T-cell (primary cell): ENCODE measurements at places on chromosomes 12 and 14.

DNA sequence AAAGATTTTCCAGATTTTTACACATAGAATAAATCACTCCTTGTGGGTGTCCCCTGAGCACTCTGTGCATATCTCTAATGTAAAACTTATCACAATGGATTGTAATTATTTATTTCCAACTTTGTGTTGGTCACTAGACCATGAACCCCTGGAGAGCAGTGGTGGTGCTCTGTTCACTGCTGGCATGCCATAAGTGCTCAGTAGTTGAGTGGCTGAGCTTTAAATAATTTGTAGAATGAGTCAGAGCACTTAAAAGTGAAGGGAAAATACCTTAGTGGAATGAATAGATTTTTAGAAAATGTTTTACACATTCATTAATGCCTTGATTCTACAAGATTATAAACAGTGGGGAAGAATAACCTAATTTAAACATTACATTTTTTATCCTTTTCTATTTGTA lies 6.3 kb downstream of the MGAT4C start:
- DNase-seq = no peak

DNA sequence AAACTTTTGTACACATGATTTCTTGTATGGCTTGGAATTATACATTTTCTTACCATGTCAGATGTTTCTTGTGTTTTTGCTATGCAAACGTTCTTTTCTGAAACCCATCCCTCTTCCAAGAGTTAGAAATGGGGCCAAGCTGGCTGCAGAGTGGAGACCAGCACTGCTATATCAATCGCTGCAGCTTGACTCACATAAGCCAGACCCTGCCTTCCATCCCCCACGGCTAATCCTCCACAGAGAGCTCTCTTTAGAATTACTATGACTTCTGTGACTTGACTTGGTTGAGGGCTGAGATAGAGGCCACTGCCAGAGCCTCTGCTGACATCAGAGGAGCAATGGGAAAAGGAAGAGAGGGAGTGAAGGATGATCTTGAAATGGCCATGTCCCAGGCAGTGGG lies 147.9 kb downstream of the DACT1 start:
- DNase-seq = no peak

GRCh38 chr12:674272-674781 lies 11.1 kb upstream of the NINJ2 start:
- DNase-seq = peak; percentile 46

DNA sequence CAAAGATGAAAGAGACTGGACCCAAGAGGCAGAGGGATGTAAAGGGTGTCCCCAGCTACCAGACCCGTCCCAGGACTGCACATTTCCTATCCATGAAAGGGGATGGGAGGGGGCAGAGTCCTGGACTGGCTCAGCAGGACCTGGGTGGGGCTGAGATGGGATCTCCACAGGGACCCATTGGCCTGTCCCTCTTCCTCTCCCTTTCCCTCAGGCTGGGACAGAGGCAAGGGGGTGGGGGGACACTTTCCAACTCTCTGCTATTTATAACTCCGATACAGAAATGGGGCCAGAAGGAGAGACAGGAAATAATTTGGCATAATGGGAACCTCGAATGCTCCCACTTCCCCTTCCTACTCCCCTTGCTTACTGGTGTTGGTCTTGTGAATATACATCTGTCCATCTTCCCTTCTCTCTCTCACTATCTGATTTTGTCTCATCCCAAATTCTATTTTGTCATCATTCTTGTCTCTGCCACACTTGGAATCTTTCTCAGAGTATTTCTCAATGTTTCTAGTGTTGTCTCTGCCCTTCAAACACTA lies 1.1 kb upstream of the ITGA7 start:
- DNase-seq = no peak

- DNase-seq = no peak
Measured at GRCh38 chr14:67679006-67679405, 4.6 kb upstream of the VTI1B start.

- no peak for DNase-seq
Measured at GRCh38 chr12:80176706-80177105, 77.4 kb downstream of the OTOGL start.

GRCh38 chr12:6494258-6494743 lies 399 bp downstream of the NCAPD2 start:
- no peak for DNase-seq

GRCh38 chr12:42447371-42447786 lies 121.4 kb downstream of the PPHLN1 start:
- DNase-seq = no peak

- DNase-seq = no peak
Measured at GRCh38 chr14:61746881-61747280, 15.3 kb upstream of the SNAPC1 start.

DNA sequence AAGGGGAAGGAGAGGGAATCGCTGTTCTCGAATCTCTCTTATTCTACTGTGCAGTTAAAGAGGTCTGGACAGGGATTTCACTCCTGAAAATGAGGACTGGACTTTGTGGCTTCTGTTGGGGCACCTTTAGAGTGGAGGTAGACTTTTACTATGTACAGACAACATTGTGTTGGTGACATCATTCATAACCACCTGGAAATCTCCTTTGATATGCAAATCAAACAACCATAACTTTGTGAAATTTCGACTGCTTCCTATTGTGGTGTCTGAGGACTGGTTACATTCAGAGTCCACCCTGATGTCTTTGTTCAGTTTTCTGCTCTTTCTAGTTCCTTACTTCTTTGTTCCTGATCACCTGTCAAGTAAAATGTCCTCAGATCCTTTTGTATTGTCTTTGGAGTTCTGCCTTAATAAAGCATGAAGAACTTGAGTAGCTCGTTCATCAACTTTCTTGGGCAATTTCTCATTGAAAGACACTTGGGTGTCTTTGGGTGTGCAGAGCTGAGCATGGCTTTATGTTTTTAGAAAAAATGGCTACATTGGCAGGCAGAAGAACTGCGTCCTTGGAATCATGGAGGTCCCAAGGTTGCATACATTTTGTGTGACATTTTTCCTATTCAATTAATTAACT lies 29.8 kb downstream of the LRRK2 start:
- DNase-seq = no peak

DNA sequence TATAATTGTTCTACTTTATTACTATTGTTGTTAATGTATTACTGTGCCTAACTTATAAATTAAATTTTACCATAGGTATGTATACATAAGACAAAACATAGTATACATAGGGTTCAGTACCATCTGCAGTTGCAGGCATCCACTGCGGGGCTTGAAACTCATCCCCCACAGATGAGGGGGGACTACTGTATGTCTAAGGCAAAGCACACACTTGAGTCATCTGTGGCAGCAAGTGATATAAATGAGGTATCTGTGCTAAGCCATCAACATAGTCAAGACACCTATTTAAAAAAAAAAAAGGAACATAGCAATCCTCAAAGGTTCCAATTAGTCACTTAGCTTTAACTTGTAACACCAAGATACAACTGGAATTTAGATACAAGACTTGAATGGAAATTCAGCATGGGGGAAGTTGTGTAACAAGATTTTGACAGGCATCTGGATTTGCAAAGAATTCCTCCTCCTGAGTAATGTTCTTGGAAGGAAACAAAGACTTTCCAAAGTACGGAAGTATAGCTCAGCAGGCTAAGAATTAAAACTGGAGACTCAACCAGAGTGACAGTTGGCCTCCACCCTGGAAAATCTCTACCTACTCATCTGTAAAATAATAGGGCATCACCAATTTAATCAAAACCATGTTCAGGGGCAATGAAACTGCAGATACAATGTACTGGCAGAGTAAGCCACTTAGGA lies 14.9 kb downstream of the DCAF5 start:
- DNase-seq = no peak

DNA sequence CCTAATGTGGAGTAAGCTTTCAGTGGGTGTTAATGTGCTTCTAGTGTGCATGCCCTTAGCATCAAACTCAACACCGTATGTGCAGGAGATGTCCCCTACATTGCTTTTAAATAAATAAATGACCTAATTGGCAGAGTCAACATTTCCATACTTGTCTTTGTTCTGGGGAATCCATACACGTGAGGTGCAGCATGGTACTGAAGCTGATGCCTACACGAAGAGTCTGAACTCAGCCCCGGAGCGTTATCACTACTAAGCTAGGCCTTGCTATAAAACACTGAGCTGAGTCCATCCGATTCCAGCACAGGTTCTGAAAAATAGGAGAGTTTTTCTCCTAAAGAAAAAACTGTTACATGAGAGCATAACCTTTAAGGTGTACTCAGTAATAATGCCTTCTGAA lies 125.0 kb upstream of the DYRK2 start:
- no peak for DNase-seq

DNA sequence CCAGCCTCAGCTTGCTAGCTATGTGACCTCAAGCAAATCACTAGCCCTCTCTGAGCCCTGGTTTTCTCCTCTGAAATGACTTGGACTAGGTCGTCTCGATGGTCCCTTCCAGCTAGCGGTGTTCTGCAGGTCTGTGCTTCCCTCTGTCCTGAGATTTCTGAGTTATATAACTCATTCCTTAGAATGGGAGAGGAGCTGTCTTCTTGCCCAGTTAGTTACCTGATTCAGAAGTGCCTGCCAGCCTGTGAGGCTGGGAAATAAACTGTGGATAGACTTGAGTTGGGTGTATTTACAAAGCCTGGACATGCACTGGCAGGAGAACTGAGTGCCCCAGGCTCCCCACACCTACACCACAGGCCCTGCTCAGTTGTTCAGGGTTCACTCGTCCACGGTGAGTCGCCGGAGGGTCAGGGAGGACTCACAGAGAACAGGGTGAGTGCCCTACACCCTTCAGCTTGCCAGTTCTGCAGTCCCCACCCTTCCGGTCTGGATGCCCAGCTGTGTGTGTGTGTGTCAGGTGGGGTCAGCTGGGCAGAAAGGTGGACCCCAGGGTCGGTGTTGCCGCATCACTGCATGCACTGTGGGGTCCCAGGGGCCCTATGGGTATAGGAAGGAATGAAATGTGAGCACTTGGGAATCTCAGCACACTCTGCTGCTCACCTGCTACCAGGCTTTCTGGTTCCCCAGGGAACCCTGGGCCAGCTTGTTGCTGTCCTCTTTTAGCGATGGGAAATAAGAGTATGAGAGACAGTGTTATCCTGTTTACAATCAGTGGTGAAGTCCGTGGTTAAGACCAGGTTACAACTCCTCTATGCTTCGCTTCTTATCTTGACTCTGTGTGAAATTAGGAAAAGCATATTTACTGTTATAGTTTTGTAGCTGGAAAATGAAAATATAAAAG lies 348.2 kb downstream of the DPF3 start:
- no peak for DNase-seq

GRCh38 chr12:43836475-43836989 lies 651 bp downstream of the TMEM117 start:
- DNase-seq = no peak
